ENCODE measurements at places on chromosomes 2 and 18.

DNA sequence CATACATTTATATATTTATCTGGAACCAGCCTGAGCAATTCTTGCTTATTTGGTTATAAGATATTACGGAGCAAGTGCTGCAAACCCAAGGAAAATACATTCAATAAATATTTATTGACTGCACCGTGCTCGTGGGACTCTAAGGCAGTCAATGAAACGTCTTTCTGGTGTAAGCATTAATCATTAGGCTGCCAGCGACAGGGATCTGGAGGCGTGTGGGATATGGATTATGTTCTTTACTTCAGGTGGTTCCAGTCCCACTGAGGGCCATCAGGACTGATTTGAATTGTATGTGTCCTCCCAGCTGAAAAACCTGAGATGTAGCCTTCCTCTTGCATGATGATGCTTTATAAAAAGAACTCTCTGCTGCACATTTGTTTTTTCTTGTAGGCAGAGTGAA lies 75.4 kb downstream of the TACR1 start:
- no peak for DNase-seq

- no peak for DNase-seq
Measured at GRCh38 chr18:11167778-11168177, 18.4 kb upstream of the PIEZO2 start.

DNA sequence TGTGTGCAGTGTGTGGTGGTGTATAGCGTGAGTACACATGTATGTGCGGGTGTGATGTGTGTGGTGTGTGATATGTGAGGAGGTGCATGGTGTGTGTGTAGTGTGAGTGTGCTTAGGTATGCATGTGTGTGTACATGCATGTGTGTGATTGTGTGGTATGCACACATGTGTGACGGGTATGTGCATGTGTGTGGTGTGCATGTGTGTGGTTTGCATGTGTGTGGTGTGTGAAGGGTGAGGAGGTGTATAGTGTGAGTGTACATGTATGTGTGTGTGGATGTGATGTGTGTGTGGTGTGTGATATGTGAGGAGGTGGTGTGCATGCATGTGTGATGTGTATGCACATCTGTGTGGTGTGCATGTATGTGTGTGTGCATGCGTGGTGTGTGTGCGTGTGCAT lies 105.6 kb downstream of the CMPK2 start:
- no peak for DNase-seq

GRCh38 chr18:72826736-72827135 lies 41.1 kb downstream of the NETO1 start:
- no peak for DNase-seq

DNA sequence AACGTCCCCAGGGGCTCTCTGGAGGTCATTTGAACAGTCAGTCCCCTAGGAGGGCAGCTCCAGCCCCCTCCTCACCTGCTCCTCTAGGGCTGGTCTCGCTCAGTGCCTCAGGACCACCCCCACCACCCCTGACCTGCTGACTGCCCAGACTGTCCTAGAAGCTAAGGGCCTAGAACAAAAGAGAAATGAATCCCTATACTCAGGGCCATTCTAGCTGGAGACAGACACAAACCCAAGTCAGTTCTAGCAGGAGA lies 83.0 kb downstream of the HS1BP3 start:
- DNase-seq = no peak

DNA sequence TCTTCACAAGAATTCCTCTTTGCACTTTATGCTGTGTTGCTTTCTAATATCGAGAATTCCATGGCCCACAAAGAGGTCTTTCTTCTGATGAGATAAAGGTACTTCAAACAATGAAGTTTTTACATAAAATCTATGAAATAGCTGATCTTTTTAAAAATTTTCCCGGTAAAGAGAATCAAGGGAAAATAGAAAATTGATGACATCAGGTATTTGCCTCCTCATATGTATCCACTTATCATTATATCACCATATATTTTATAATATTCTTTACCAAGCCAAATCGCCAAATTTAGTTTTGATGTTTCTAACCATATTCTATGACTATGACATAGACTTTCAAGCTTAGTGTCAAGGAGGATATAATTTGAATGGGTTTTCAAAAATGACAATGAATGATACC lies 139.8 kb downstream of the CHST9 start:
- no peak for DNase-seq

DNA sequence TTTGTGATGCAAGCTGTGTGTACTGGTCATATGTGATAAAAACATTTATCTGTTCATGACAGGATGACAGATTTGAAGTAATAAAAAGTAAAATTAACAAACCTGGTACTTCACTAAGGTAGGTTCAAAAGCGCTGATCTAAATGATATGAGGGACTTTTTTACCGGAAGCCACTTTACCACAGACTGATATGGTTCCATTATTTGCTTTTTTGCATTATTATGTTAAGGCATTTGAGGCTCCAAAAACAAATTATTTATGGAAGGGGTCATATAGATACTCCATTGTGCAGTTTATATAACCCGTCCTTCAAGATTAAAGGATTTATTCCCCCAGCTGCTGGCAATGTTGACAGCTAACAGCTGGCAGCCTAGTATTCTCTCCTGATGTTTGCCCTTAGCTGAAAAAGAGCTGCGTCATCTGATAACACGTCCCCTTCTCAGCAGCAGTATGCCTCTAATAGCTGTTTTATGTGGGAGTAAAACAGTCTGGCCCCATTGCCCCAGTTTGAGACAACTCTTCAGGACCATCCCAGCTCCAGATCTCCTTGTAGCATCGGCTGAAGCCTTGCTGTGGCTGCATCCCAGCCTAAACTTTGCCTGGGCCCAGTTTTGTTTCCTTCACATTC lies 84.8 kb upstream of the XIRP2 start:
- no peak for DNase-seq

DNA sequence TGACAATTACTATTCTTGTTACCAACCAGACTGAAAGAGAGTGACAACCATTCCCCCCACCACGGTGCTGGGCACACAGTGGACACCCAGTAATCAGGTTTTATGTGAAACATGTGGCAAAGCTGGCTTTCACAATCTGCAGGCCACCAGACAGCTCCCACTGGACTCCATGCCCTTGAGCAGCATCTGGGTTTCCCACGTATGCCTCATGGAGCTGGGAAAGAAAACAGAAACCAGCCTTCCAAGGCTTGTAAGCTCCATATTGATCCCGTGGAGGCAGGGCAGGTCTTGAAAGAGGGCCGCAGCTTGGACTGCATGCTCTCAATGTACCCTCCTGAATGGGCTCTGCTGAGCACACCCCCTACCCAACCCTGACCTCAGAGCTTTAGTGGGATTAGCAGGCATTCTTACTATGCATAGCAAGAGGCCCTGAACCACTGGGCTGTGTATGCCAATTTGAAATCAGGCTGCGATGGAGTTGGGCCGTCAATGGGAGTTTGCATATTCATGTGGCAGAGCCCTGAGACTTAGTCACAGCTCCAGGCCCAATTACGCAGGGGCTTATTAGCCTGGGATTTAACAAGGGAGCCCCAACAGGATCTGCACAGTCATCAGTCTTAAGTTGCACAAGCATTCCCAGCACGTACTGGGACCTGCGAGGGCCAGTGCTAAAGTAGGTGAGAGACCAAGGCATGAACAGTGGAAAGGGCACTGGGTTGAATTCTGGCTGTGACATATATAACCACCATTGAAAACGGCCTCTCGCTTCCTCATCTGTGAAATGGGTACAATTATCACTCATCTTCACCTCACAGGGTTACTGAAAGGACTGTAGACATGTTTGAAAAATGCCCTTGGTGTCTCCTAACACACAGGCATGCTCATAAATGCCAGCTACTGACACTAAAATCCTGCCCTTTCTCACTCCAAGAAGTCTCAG lies 10.5 kb downstream of the C1QL2 start:
- DNase-seq = no peak

DNA sequence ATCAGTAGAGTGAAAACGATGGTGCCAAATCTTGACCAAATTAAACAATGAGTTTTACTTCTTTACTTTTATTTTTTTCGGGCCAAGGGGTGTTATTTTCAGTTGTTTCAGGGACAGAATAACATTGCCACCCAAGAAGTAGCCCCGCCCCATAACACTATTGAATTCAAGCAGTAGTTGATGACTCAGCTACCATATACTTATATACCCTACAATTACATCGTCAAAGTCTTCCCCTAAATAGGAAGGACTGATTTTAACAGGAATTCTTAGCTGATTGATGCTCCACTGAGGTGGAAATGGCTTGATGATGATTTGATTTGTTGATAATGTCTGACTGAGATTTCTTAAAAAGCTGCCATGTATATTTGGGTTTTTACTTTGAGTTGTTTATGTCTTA lies 24.7 kb downstream of the LYPD6B start:
- no peak for DNase-seq

DNA sequence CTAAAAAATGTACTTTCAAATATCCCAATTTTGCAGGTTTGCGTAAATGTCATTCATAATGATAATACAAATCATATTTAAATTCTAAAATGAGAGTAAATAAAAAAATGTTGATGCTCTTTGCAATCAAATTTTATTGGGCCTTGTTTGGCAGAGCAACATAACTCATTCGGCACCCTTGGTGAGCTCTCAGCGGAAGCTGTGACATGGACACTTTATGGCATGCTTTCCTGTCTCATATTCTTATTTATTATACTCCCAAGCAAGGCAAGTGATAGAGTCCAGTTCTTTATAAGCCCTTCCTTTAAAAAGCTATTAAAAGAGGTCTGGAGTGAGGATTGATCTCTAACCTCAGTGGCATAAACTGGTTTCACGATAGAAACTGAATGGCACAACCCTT lies 1493.2 kb upstream of the NXPH2 start:
- DNase-seq = no peak

GRCh38 chr2:231711677-231712450 lies 3.5 kb downstream of the PTMA start:
- DNase-seq = no peak

DNA sequence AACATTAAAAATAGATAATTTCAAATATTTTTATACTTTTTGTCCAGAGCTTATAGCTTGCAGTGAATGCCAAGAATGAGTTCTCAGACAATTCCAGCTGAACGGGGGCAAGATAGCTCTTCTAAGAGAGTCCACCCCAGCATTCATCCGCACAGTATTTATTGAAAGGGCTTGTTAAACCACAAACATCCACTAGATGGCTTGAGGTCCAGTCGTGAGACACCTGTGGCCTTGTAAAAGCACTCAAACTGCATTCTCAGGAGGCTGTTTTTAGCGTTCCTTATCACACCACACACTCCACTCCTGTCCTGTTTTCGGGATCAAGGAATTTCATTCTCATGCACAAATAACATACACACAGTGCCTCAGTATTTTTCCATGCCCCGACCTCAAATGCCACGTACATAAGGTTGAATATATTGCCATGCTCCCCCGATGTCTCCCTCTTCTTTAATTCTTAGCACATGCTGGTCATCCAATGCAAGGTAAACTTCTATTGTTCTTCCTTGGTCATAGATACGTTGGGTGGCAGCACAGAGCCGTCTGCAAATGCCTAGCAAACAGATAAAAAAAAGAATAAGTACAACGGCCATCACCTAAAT lies 47.4 kb downstream of the DNAJC10 start:
- DNase-seq = peak; percentile 11

DNA sequence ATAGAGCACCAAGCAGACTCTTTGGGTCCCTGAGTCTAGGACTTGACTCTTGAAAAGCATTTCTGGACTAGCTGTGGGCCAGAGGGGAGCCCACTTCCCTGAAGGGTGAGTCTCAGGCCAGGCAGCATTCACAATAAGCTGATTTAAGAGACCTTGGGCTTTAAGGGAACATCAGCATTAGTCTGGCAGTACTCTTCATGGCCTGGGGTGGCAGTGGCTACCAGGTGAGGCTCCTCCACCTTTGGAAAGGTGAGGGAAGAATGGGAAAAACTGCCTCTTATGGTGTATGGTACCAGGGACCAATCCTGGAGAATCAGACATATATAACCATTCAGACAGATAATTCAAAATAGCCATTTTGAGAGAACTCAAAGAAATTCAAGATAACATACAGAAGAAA lies 599.9 kb upstream of the POU3F3 start:
- no peak for DNase-seq

- DNase-seq = no peak
Measured at GRCh38 chr2:222673883-222674282, 2.4 kb downstream of the MOGAT1 start.

GRCh38 chr18:73636355-73636754 lies 511.3 kb downstream of the FBXO15 start:
- no peak for DNase-seq

DNA sequence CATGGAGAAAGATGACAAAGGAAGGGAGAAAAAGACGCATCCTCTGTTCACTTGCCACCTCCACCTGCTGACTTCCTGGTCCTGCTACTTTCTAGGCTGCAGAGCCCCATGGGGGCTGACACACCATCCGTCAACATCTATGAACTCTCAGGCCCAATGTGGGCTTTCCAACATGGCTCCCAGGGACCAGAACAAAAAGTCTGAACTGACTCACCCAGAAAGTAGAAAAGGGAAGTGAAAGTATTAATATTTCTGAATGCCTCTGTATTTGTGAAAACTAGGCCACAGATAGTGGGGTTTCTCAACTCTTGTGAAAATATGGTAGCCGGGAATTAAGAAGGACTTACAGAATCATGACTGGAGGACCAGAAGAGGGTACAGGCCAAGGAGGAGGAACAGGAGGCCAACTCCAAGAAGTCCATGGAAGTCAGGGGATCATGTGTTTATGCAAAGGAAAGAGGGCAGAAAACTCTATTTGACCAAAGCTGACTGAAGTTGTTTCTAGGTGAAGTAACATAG lies 123.1 kb upstream of the CAB39 start:
- DNase-seq = no peak

- no peak for DNase-seq
Measured at GRCh38 chr2:230666885-230667712, 45.5 kb upstream of the CAB39 start.

- DNase-seq = no peak
Measured at GRCh38 chr2:66839551-66840320, 404.8 kb downstream of the MEIS1 start.

DNA sequence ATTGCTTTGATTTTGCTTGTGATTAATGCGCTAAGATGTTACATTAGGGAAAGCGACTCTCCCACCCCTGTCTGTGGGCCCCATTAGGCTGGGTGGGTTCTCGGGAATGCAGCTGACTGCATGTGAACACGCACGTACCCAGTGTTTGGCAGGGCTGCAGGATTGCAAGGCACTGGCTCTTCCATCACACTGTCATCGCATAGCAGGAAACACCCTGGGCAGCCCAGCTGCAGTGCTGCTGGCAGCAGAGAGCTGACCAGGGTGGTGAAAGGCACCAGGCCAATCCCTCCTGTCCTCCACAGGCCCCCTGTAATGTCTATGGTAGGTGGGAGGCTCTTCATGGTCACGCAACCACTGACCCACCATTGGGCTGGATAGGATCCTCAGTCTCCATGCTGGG lies 34.4 kb upstream of the FZD7 start:
- DNase-seq = no peak

Data from NCI-H1930 (cell line).